ENCODE measurements at places on chromosomes 13 and 19. TPM values are rescaled to one million over a fixed set of nuclear protein-coding genes. Genes with fewer than 3 reads are reported as not detected.
A peak's percentile ranks its signal among the peaks of the same experiment; 100 is the strongest.

Gene ZNF610
- total RNA-seq, result 3.9 TPM

DNA sequence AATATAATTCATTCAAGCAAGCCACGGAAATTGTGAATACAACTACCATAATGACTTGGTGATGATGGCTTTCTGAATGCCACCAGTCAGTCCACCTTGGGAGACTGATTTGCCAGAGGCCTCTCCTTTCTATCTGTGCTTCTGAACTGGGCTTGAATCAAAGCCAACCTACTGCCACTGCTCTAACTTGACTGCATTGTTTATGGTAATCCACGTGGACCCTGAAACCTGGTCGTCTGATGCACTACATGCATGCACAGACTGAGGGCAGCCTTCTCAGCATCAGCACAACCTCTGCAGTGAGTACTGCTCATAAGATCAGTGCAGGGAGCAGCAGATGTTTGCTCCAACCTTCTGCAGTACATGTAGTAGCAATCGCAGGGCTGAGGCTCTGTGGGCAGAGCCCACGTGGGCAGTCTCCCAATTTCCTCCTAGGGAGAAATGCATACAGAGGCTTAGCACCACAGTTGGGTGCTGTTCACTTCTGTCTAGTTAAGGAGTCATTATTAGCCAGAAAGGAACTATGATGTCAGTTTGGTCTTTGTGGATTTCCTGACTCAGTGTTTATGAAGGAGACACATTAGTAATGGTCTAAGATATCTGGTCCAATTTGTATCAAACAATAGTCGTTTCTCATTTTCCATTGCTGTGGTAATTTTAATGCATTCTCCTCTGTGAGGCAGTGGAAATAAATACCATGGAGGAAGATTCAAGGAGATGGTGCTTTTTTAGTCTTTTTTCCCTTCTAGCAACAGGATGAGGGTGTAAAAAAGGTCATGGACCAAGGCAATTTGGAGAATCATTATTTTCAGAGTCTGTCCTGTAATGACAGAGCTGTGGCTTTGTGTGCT is 82.5 kb downstream of the AKAP11 start:
- DNase-seq, result peak; percentile 42

GRCh38 chr13:75587679-75588078 is 38.1 kb downstream of the UCHL3 start:
- DNase-seq, result no peak

- DNase-seq, result no peak
Observed at GRCh38 chr19:35462476-35462953, 14.5 kb downstream of the FFAR2 start.

DNA sequence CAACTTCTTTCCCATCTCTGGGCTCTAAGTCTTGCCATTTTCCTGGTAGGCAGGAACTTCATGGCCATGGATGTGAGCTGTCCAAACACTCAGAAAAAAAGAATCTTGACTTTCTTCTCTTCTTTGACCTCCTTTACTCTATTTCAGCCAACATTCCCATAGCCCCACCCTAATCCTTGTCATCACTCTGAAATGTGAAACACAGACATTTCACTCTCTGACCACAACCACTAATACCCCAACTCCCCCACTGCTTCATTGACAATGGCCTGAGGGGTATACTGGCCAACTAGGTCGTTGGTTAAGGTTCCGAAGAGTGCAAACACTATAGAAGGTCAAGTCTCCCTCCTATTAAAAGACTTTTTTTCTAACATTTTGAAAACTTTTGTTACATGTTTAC is 4.7 kb upstream of the CYP2A13 start:
- DNase-seq, result no peak

DNA sequence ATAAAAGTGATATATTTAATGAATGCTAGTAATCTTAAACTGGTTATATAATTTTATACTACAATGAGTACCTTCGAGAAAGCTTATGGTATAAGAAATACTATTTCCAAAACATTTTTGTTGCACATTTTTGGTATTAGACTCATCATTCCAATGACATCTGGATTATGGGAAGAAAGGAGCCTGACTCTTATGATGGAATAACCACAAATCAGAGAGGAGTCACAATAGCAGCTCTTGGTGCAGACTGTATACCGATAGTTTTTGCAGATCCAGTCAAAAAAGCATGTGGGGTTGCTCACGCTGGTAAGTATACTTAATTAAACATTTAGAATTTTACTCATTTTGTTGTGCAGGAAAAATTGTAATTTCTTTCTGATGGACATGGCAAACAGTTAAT is 3.9 kb downstream of the LACC1 start:
- no peak for DNase-seq

All from activated naive CD8-positive, alpha-beta T cell treated with anti-CD3 and anti-CD28 coated beads, Interleukin-2, amount 10 ng/mL, durations not matched to agents 7 days and 5 days (primary cell).